Heart left ventricle (tissue), 16 donors: ENCODE measurements at places on chromosomes 5 and 9.

GRCh38 chr5:80376557-80376956 is 31.3 kb upstream of the ZFYVE16 start:
- H3K27ac ChIP-seq, result no peak overlapping the region
- no peak for DNase-seq
- no peaks in the 10 kb centered on the region for H3K27me3 ChIP-seq

DNA sequence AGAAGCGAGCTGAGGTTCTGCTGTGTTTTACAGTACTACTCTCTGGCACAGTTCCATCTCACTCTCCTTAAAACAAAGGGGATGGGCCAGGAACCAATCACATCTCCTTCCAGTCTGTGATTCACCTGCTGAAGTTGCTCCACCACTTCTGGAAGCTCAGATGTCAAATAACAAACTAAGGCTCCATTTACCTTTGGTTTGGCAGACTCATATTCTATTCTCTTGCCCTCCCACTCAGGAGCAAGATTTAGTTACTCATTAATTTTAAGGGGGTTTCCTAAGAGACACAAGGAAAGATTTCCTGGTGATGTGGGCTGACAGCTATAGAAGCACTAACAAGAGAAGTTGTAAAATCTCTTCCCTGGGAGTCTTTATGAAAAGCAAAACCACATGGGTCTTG is 37.8 kb upstream of the KIF2A start:
- H3K27me3 ChIP-seq, result no peaks in the 10 kb centered on the region
- H3K27ac ChIP-seq, result no peak overlapping the region
- H3K36me3 ChIP-seq, result no peaks in the 10 kb centered on the region
- no peaks in the 10 kb centered on the region for H3K4me1 ChIP-seq
- H3K4me3 ChIP-seq, result no peak overlapping the region

GRCh38 chr5:10702040-10702629 is 58.9 kb downstream of the DAP start:
- no peaks in the 10 kb centered on the region for H3K27me3 ChIP-seq
- DNase-seq, result no peak
- H3K4me1 ChIP-seq, result peaks cover 46% of the 10 kb centered on the region
- no peak overlapping the region for H3K27ac ChIP-seq

- no peaks in the 10 kb centered on the region for H3K36me3 ChIP-seq
- no peak overlapping the region for H3K4me3 ChIP-seq
- peak; percentile 14 for DNase-seq
- peaks cover 68% of the 10 kb centered on the region for H3K4me1 ChIP-seq
- H3K27ac ChIP-seq, result peak overlapping the region; percentile 93
Observed at GRCh38 chr9:113621980-113622379, 158.5 kb downstream of the RGS3 start.

DNA sequence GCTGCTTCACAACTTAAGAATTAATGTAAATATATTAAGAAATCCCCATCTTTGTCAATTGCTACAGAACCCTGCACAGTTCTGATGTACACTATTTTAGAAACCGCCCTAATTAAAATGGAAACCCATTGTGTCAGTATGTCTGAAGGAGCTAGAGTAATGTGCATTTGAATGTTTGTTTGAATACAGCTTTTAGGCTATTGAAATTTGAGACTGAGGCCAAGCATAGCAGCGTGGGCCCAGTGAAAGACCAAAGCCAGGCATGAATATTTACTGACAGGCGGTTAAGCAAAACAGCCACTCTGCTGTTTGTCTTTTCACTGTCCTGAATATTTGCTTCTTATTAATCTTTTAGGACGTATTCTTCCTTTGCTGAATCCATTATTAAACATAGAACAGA is 252.3 kb downstream of the IZUMO3 start:
- H3K4me1 ChIP-seq, result no peaks in the 10 kb centered on the region
- DNase-seq, result no peak
- H3K27me3 ChIP-seq, result no peaks in the 10 kb centered on the region
- H3K27ac ChIP-seq, result no peak overlapping the region
- H3K4me3 ChIP-seq, result no peak overlapping the region

GRCh38 chr5:125199968-125200865 is 453.8 kb upstream of the ZNF608 start:
- no peak overlapping the region for H3K27ac ChIP-seq
- no peak for DNase-seq
- peak overlapping the region; percentile 29 for H3K4me3 ChIP-seq
- H3K27me3 ChIP-seq, result no peaks in the 10 kb centered on the region

DNA sequence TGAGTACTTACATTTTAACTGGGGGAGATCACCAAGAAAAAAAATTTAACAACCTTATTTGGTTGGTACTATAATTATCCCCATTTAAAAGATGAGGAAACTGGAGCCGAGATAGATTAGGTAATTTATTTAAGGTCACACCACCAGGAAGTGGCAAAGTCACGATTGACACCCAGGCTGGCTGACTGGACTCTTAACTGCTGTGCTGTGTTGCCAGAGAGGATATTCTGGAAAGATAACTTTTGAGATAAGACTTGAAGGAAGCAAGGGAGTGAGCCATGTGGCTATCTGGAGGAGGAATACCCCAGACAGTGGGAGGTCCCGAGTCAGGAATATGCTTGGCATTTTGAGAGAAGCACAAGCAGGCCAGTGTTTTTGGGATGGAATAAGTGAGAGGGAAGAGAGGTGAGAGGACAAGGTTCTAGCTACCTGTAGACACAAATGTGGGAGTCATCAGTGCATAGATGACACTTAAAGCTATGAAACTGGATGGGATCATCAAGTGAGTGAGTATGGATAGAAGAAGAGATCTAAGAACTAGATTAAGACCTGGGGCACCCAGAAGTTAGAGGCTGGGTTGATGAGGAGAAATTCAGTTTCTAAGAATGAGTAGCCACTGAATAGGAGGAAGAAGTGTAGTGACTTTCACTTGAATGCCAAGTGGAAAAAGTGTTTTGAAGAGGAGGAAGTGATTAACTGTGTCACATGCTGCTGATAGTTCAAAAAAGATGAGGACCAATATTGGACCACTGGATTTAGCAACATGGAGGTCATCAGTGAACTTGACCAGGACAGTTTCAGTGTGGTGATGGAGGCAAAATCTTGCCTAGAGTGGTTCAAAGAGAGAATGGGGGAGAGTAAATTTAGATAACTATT is 25.6 kb downstream of the PDE8B start:
- no peaks in the 10 kb centered on the region for H3K4me1 ChIP-seq
- no peak for DNase-seq
- H3K27ac ChIP-seq, result no peak overlapping the region
- no peak overlapping the region for H3K4me3 ChIP-seq

GRCh38 chr9:21812946-21813568 is 10.6 kb downstream of the MTAP start:
- H3K4me3 ChIP-seq, result no peak overlapping the region
- H3K27me3 ChIP-seq, result no peaks in the 10 kb centered on the region
- peaks cover 17% of the 10 kb centered on the region for H3K36me3 ChIP-seq
- DNase-seq, result peak; percentile 64
- H3K4me1 ChIP-seq, result peaks cover 40% of the 10 kb centered on the region

- DNase-seq, result no peak
- no peaks in the 10 kb centered on the region for H3K27me3 ChIP-seq
- no peak overlapping the region for H3K27ac ChIP-seq
- no peaks in the 10 kb centered on the region for H3K36me3 ChIP-seq
- no peak overlapping the region for H3K4me3 ChIP-seq
- H3K4me1 ChIP-seq, result no peaks in the 10 kb centered on the region
Observed at GRCh38 chr9:78286946-78287388, 10.0 kb upstream of the PSAT1 start.

- no peak overlapping the region for H3K27ac ChIP-seq
- no peak overlapping the region for H3K4me3 ChIP-seq
- no peaks in the 10 kb centered on the region for H3K4me1 ChIP-seq
Observed at GRCh38 chr9:73243078-73243477, 91.4 kb downstream of the ANXA1 start.

GRCh38 chr9:3756071-3756470 is 230.3 kb upstream of the RFX3 start:
- H3K4me3 ChIP-seq, result no peak overlapping the region
- no peak for DNase-seq

GRCh38 chr9:90459321-90459720 is 183.3 kb downstream of the DIRAS2 start:
- H3K4me1 ChIP-seq, result no peaks in the 10 kb centered on the region
- H3K4me3 ChIP-seq, result no peak overlapping the region
- no peaks in the 10 kb centered on the region for H3K27me3 ChIP-seq
- H3K27ac ChIP-seq, result no peak overlapping the region

- H3K4me1 ChIP-seq, result no peaks in the 10 kb centered on the region
- no peak overlapping the region for H3K4me3 ChIP-seq
- H3K27ac ChIP-seq, result no peak overlapping the region
- DNase-seq, result peak; percentile 39
- no peaks in the 10 kb centered on the region for H3K36me3 ChIP-seq
Observed at GRCh38 chr9:131837316-131837715, 97.4 kb upstream of the RAPGEF1 start.

GRCh38 chr9:16883586-16883985 is 13.1 kb upstream of the BNC2 start:
- no peak overlapping the region for H3K27ac ChIP-seq
- H3K27me3 ChIP-seq, result no peaks in the 10 kb centered on the region
- H3K36me3 ChIP-seq, result no peaks in the 10 kb centered on the region
- H3K4me3 ChIP-seq, result no peak overlapping the region
- peaks cover 9% of the 10 kb centered on the region for H3K4me1 ChIP-seq

- no peaks in the 10 kb centered on the region for H3K27me3 ChIP-seq
- DNase-seq, result no peak
- H3K4me3 ChIP-seq, result no peak overlapping the region
- no peak overlapping the region for H3K27ac ChIP-seq
Observed at GRCh38 chr5:68947986-68948385, 145.8 kb upstream of the SLC30A5 start.

DNA sequence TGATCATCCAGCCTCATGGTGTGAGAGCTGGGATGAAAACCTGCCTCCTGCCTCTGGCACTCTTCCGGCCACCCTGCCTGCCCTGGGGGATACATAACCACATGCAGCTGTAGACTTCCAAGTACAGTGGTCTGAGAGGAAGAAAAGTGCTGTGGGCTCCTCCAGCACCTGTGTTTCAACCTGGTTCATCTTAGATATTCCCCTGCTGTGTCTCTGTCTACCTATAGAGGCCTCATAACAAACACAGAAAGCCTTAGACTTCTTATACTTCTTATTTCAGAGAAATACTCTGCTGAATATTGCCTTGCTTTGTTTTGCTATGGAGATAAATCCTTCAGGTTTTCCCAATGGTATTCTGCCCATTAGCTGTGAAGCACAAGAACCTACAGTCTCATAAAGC is 19.6 kb upstream of the TNFAIP8 start:
- H3K36me3 ChIP-seq, result no peaks in the 10 kb centered on the region
- H3K27me3 ChIP-seq, result no peaks in the 10 kb centered on the region
- peaks cover 8% of the 10 kb centered on the region for H3K4me1 ChIP-seq
- no peak for DNase-seq
- peak overlapping the region; percentile 63 for H3K27ac ChIP-seq

- no peaks in the 10 kb centered on the region for H3K36me3 ChIP-seq
- H3K27ac ChIP-seq, result no peak overlapping the region
- no peaks in the 10 kb centered on the region for H3K27me3 ChIP-seq
- peak; percentile 76 for DNase-seq
- H3K4me1 ChIP-seq, result peaks cover 28% of the 10 kb centered on the region
- H3K4me3 ChIP-seq, result peak overlapping the region; percentile 11
Observed at GRCh38 chr9:136122425-136123383, 4.0 kb upstream of the TMEM250 start.

- H3K27ac ChIP-seq, result no peak overlapping the region
- H3K4me1 ChIP-seq, result peaks cover 55% of the 10 kb centered on the region
- no peaks in the 10 kb centered on the region for H3K36me3 ChIP-seq
- H3K27me3 ChIP-seq, result no peaks in the 10 kb centered on the region
- peak overlapping the region; percentile 95 for H3K4me3 ChIP-seq
Observed at GRCh38 chr9:114588651-114589526, 1.3 kb downstream of the ATP6V1G1 start.

DNA sequence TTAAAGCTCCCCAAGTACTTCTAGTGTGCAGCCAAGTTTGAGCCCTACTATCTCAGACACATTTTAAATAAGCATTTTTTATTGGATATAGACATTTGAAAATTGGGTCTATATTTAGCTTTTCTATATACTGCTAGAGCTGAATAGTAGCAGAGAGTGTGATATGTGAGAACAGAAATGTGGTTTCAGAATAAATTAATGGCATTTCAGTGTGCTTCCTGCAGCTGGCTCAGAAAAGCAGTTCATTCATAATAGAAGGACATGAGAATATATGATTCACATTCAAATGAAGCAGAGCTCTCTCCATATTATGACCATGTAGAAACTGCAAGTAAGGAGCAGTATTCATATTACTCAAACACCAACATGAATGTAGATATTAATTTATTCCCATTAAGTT is 464.0 kb downstream of the PTPRD start:
- no peaks in the 10 kb centered on the region for H3K27me3 ChIP-seq
- no peaks in the 10 kb centered on the region for H3K36me3 ChIP-seq
- no peak overlapping the region for H3K27ac ChIP-seq
- H3K4me1 ChIP-seq, result no peaks in the 10 kb centered on the region

GRCh38 chr9:98363644-98364043 is 108.2 kb upstream of the TBC1D2 start:
- H3K27ac ChIP-seq, result no peak overlapping the region
- H3K27me3 ChIP-seq, result peaks cover 12% of the 10 kb centered on the region
- no peaks in the 10 kb centered on the region for H3K4me1 ChIP-seq
- no peak for DNase-seq
- no peaks in the 10 kb centered on the region for H3K36me3 ChIP-seq
- H3K4me3 ChIP-seq, result no peak overlapping the region

DNA sequence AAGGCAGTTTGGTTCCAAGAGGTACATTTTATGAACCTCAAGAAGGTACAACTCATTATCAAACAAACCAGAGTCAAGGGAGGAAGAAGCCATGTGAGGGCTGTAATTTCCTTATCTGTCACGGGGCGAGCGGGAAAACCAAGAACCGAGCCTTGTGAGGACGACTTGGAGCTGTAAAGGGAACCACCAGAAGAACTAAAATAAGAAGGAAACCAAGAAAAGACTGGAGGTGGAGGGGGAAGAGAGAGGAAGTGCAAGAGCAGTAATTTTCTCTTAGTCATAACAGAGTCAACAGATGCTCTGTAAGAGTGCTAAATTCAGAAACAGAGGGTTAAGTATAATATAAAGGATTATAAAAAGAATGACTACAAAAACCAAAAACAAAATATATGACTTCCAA is 127.1 kb downstream of the DIRAS2 start:
- no peaks in the 10 kb centered on the region for H3K4me1 ChIP-seq
- no peaks in the 10 kb centered on the region for H3K27me3 ChIP-seq
- H3K4me3 ChIP-seq, result no peak overlapping the region
- DNase-seq, result no peak
- no peak overlapping the region for H3K27ac ChIP-seq
